Activated naive CD4-positive, alpha-beta T cell (primary cell): ENCODE measurements at places on chromosomes 2 and 18.
A peak's percentile ranks its signal among the peaks of the same experiment; 100 is the strongest.

DNA sequence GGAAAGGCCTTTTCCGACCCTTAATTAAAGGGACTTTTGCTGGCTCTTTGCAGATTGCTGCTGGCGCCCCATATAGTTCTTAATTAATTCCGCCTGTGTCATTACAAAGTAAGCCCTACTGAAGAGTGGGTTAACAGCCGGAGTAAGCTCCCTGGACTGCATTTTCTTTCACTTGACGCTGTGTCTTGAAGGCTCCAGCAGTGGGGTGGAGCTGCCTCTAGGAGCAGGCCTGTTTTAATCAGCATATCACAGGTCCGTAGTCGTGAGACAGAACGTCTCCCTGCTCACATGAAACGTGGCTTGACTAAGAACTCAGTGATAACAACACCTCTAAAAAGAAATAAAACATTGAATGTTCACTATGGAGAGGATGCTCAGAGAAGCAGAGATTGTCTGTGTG, 329.9 kb upstream of the RAB12 start:
- DNase-seq, result no peak

GRCh38 chr18:78974115-78974761, 5.4 kb upstream of the SALL3 start:
- no peak for DNase-seq

DNA sequence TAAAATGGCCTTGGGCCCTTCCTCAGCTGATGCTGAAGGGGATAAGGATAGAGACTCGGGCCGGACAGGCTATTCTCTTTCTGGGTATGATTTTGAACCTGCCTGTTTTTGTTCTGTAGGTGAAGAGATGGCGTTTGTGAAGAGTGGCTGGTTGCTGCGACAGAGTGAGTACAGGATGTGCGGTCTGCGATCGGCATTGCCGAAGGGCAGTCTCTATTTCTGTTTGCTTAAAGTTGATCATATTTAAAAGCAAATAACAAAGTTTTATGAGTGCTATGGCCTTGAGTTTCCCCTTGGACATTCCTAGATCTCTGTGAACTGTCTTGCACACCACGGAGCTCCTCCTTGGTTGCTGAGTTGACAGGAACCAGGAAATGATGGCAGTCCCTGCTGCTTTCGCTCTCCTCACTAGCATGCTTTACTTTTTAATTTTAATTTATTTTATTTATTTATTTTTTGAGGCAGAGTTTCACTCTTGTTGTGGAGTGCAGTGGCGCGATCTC, 15.7 kb downstream of the PLEKHB2 start:
- no peak for DNase-seq

DNA sequence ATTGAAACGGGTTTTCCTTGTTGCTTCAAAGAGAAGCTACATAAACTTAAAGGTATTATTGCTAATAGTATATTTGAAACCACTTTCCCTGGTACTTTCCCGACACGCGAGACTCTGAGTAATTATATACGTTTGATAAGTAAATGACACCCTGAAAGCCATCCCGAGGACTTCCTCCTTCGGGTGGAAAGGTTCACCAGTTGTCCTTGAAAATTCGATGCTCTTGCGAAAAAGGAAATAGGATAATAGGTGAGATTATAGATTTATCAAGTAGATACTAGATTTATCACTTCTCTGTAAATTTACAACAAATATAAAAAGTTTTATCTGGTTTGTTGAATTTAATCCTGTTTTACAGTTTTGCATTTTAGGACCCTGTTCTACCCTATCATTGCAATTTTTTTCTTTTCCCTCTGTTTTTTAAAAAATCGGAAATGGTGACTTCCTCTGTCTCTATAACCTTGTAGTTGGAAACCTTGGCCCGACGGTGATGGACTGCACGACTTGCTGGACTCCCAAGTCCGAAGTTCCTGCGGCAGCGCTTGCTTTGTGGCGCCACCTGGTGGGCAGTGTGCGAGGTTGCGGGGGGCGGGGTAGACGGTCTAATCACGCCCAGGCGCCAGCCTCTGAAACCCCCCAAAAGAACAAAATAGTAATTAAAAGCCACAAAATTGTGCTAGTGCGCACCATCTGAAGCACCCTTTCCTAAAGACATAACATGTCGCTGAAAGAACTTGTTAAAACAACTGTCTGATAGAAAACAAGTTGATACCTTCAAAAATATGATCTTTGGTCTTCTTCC, 972 bp upstream of the DLX2 start:
- peak; percentile 42 for DNase-seq

- no peak for DNase-seq
Observed at GRCh38 chr2:240970104-240970503, 28.3 kb upstream of the SNED1 start.

DNA sequence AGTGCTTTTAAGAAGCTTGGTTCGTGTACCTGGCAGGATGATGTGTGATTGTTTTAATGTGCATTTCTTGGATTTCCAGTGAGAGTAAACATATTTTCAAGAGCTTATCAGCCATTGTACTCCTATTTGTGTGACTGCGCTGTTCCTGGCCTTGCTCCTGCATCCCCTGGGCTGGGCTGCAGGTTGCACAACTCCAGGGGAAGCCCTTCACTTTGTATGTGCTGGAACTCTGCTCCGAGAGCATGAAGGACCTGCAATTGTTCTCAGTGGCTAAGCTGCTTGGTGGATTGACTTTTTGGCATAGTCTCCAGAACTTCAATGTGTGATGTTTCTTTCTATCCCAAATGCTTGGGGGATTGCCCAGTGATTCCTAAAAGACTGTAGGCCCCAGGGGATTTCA, 18.8 kb downstream of the ATP6V1C2 start:
- no peak for DNase-seq

DNA sequence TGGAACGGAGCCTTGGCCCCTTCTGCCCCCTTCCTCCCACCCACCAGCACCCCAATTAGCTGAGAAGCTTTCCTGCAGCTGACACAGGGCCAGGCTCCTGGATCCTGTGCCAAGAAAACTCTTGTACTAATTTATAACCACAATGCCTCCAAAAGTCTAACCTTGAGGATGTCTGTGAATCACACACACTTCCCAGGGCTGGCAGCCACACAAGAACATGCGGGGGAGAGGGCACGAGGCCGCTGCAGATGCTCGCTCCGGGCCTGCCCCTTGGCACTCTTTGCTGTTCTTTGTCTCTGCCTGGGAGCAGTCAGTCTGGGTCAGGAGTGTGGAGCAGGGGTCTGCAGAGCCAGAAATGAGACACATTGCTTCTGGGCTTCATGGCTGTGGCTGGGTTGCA, 62.7 kb upstream of the KIF5C start:
- DNase-seq, result no peak

DNA sequence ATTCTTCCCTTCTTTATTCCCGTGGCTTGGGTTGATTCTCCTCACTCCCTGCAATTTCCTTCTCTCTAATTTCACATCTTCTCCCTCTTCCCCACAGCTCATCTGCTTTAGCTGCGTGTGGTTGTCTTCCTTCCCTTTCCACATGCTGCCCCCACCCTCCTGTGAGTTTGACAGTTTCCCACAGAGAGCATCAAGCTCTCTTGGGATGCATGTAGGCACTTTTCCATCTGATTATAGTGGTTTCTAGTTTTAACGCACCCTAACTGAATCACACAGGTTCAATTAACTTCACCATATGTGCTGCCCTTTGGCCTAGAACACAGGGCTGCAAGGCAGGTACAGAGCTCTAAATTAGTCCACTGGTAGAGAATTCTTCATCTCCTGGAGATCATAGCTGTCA, 110.5 kb downstream of the TACR1 start:
- no peak for DNase-seq

DNA sequence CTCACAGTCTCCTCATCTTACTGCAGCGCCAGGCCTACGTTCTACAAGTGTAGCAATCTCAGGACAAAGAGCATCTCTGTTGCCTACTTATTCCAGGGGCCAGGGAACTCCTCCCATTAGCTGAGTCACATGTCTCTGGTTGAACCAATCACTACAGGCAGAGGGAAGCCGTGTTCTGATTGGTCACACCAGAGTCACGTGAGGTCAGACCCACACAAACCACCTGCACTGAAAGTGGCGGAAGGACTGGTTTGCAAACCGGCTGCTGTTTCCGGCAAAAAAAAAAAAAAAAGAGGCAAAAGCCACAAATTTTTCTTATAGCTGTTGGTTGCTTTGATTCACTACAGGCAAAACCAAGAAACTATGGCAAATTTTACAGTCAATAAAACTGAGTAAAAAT, 21.9 kb upstream of the USP14 start:
- no peak for DNase-seq

DNA sequence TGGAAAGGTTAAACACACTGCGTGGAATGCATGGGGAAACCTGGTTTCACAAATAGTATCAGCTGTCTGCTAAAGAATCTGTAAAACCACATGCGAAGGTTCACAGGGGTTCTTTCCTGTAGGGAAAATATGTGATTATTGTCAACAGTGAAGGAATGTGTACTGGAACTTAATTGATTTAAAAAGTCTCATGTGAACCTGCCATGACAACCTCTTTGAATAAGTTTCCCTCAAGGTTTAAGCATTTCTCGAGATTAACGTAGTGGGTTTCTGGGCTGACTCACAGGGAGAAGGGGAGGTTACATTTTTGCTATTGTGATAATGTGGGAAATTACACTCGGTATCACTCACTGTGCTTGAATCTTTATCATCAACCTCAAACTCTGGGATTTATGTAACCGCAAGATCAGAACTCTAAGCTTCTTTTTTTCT, 28.2 kb upstream of the IL1R1 start:
- DNase-seq, result no peak

- no peak for DNase-seq
Observed at GRCh38 chr2:71945603-71945959, 202.1 kb downstream of the CYP26B1 start.

GRCh38 chr18:36181898-36182506, 5.3 kb upstream of the MOCOS start:
- DNase-seq, result no peak

- DNase-seq, result no peak
Observed at GRCh38 chr2:42893047-42893758, 100.8 kb upstream of the HAAO start.

- no peak for DNase-seq
Observed at GRCh38 chr18:42025491-42025890, 70.5 kb downstream of the PIK3C3 start.

- no peak for DNase-seq
Observed at GRCh38 chr2:48362515-48362914, 167.4 kb upstream of the STON1 start.

DNA sequence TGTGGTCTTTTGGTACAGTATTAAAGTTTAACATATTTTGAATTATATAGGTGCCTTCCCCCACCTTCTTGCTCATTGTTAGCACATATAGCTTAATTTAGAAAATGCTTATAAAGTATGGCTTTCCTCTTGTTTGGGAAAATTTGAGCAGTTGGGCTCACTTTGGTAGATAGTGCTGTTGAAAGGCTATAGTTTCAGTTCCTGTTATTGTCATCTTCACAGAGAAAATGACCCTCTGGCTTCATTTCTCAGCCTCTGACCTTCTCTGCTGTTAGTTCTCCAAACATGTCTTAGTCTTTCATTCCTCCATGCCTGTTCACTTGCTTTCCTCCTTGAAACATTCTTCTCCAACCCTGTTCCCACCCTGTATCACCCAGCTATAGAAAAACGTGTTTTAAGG, 200.6 kb downstream of the WDR7 start:
- DNase-seq, result no peak
